ENCODE measurements at places on chromosomes 6 and 20.
A peak's percentile ranks its signal among the peaks of the same experiment; 100 is the strongest.

DNA sequence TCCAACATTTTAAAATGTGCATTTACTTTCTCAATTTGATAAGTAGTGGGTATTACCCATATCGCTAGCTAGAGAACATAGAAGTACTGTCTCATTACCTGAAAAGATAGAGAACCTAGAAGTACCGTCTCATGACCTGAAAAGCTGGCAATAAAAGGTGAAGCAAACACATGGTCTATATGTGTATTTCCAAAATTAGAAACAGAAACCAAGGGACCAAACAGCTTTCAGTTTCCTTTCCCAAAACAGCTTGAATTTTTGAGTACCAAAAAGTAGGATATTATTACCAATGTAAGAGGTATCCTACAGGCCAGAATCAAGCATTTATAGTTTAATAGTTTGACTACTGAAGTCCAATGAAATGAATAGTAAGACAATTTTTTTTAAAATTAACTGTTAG, 77.2 kb downstream of the KIF13A start:
- no peak for DNase-seq

DNA sequence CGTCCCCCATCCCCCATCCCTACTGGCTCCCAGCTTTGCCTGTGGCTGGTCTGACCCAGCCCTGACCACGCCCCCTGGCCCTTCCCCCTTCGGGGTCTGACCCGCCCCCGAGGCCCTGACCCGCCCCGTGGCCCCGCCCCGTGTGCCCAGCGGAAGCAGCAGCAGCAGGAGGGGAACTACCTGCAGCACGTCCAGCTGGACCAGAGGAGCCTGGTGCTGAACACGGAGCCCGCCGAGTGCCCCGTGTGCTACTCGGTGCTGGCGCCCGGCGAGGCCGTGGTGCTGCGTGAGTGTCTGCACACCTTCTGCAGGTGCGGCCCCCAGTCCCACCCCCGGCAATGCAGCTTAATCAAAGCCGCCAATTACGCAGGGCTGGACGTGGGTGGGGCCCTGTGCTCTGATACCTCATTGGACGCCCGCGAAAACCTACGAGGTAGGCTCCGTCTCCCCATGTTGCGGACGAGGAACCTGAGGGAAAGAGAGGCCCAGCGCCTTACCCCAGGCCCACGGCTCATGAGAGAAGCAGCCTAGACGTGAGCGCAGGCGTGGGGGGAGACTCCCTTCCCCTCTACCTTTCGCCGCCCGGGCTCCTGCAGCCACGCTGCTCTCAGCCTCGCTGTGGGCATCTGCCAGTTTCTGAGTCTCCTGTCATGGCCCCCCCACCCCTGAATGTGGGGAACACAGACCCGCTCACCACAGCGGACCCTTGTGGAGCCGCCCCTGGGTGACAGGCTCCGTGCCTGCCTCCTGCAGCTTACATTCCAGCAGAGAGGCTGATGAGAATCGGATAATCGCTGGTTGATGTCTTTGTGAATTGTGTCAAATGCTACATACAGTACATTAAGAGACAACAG, 12.8 kb downstream of the RBCK1 start:
- no peak for DNase-seq

- DNase-seq, result peak; percentile 53
These were observed 9.1 kb downstream of the FAM83D start for GRCh38 chr20:38935285-38935684.

- peak; percentile 51 for DNase-seq
These were observed 31.2 kb upstream of the RALGAPA2 start for GRCh38 chr20:20743511-20744169.
